ENCODE measurements at places on chromosomes 1 and 21. TPM values are rescaled to one million over a fixed set of nuclear protein-coding genes. Genes with fewer than 3 reads are reported as not detected.
A peak's percentile ranks its signal among the peaks of the same experiment; 100 is the strongest.

Gene C1orf185
- polyA plus RNA-seq, result not detected

Gene SUMO3
- polyA plus RNA-seq, result 96.4 TPM

Gene MAD2L2
- 32.8 TPM for polyA plus RNA-seq

Gene SLC1A7
- polyA plus RNA-seq, result 0.14 TPM

Gene TOMM20
- 70.5 TPM for polyA plus RNA-seq

Gene C1orf56
- polyA plus RNA-seq, result 3.5 TPM

Gene FBLIM1
- 26.2 TPM for polyA plus RNA-seq

Gene CRP
- 0.10 TPM for polyA plus RNA-seq

Gene HIVEP3
- polyA plus RNA-seq, result 7.0 TPM

Gene LENEP
- polyA plus RNA-seq, result not detected

Gene CYP4X1
- polyA plus RNA-seq, result 7.2 TPM

Gene CAPN8
- 30.5 TPM for polyA plus RNA-seq

Gene WNT9A
- polyA plus RNA-seq, result 4.3 TPM

Gene C1orf116
- 27.7 TPM for polyA plus RNA-seq

DNA sequence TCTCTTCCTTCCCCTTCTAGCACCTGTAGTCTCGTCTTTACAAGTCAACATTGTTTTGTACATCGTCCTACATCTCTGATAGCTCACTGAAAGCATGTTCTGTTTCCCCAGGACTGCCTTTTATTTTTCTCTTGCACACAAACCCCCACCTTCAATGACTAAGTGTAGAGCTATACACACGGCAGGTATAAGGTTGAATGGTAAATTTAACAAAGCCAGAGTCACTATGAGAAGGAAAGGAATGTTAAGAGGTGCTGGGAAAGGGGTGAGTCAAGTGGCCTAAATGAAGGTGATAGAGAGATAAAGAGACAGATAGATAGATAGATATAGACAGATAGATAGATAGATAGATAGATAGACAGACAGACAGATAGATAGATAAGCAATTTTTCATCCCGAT, 134.3 kb upstream of the ATP1B1 start:
- no peak for DNase-seq

- peak; percentile 68 for DNase-seq
Measured at GRCh38 chr1:230231774-230232145, 164.7 kb downstream of the GALNT2 start.

DNA sequence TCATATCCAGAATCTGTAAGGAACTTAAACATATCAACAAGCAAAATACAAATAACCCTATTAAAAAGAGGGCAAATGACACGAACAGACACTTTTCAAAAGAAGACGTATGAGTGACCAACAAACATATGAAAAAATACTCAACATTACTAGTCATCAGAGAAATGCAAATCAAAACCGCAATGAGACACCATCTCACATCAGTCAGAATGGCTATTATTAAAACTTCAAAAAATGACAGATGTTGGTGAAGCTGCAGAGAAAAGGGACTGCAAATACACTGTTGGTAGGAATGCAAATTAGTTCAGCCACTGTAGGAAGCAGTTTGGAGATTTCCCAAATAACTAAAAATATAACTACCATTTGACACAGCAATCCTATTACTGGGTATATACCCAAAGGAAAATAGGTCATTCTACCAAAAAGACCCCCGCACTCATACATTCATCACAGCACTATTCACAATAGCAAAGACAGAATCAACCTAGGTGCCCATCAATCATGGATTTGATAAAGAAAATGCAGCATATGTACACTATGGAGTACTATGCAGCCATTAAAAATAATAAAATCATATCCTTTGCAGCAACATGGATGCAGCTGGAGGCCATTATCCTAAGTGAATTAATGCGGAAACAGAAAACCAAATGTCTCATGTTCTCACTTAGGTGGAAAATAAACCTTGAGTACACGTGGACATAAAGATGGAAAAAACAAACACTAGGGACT, 230.1 kb upstream of the RAB4A start:
- DNase-seq, result no peak

DNA sequence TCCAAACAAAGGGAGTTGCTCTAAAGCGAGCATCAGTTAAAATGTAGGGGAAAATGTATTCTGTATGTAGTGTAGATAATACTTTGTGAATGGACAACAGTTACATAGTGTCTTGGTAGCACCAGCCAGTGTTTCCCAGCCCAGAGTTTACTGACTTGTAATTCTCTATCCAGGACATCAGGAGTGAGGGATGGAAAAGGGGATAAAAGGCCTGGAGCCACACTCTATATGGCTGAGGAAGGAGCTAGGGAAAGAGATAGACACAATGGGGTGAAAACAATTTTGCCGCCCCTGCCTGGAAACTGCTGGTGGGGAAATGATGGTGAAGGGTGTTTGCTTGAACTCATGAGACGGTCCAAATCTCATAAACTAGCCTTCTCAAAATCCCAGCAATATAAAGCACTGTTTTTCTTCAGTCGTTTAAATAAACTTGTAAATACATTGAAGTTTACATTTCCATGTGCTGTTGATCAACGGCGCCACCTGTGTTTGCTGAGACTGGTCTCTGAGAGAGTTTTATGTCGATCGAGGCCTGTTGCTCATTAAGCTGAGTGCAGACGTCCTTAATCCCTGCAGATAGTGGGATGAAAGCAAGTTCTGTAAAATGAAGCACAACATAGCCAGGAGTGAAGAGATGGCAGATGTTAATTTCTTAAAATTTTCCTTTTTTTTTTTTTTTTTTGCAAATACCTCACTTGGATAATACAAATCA, 27.9 kb upstream of the AGO1 start:
- no peak for DNase-seq

DNA sequence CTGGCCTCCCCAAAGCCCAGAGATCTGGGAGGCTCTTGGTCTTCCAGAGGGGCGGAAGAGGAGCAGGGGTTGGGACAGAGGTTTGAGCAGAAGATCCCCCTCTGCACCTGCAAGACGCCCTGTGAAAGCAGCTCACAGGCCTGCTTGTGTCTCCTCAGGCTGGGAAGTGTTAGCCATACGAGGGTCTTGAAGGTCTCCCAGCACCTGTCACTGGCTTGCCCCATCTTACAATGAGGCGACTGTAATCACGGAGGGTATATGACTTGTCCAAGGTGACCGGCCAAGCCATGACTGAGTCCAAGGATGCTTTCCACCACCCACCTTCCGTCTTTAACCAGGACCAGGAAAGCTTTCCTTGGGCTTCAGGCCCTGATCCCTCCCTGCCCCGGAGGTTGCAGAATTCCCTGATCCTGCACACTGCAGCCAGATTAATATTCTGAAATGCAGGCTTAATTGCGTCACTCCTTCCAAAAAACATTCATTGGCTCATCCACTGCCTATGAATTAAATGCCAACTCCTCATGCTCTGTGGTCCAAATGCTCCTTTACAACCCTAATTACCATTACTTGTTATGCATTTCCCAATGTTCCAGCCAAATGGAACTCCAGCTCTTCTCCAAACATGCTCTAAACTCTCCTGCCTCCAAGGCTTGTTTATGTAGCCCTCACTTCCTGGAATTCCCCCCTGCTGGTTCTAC, 64.0 kb downstream of the DDX20 start:
- DNase-seq, result no peak

DNA sequence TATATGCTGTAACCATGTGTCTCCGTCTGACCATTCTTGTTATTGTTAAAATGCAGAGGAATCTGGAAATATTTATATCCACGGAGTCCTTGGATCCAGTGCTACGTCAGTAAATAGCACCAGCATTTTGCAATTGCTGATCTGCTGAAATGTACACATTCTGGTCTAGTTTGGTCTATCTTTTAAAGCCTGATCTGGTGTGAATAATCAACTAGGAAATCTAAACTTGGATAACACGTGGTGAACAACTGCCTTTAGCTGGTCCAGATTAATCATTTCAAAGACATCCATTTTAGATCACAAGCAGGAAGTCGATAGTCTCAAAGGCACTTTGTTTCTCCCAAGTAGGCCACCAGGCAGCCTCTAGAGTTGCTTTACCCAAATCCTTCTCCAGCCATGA, 32.6 kb downstream of the PDPN start:
- no peak for DNase-seq

DNA sequence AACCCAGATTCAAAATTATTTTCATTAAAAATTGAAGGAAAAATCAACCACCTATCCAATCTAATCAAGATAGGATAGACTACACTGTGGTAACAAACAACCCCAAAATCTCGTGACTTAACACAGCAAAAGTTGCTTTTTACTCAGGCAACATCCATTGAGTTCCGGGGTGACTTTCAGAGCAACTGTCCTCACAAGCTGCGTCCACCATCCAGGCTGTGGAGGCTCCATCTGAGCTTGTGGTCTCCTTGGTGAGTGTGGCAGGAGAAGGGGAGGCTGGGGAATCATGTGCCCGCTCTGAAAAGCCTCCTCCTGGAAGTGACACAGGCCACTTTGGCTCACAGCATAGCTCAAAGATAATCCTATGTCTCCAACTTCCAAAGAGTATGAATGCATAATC, 52.4 kb downstream of the CD2 start:
- no peak for DNase-seq

GRCh38 chr1:91650764-91651163, 150.1 kb downstream of the CDC7 start:
- DNase-seq, result peak; percentile 82

DNA sequence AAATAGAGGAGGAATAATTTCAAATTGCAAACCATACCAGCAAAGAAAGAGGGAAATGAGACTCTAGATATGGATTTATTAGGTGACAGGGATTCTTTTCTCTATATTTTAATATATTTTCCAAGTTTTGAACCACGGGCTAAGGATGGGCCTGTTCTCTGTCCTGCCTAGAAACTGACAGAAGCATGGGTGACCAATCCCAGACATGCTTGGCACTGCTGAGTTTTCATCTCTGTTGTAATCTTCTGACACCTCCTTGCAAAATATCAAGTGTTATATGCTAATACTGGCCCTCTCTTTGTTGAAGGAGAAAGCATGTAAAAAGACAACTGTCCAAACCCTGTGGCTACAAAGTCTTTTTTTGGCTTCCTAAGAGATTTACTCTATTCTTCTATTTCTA, 774 bp upstream of the ANGPTL7 start:
- peak; percentile 57 for DNase-seq

- no peak for DNase-seq
Measured at GRCh38 chr1:44366371-44366975, 11.4 kb upstream of the ERI3 start.

GRCh38 chr1:241551759-241552638, 19.8 kb downstream of the KMO start:
- peak; percentile 11 for DNase-seq

- peak; percentile 59 for DNase-seq
Measured at GRCh38 chr1:165549973-165550372, 6.2 kb downstream of the LRRC52 start.

- DNase-seq, result no peak
Measured at GRCh38 chr1:66400660-66401059, 133.3 kb upstream of the SGIP1 start.

GRCh38 chr1:54403808-54404261, 2.4 kb downstream of the SSBP3 start:
- no peak for DNase-seq

DNA sequence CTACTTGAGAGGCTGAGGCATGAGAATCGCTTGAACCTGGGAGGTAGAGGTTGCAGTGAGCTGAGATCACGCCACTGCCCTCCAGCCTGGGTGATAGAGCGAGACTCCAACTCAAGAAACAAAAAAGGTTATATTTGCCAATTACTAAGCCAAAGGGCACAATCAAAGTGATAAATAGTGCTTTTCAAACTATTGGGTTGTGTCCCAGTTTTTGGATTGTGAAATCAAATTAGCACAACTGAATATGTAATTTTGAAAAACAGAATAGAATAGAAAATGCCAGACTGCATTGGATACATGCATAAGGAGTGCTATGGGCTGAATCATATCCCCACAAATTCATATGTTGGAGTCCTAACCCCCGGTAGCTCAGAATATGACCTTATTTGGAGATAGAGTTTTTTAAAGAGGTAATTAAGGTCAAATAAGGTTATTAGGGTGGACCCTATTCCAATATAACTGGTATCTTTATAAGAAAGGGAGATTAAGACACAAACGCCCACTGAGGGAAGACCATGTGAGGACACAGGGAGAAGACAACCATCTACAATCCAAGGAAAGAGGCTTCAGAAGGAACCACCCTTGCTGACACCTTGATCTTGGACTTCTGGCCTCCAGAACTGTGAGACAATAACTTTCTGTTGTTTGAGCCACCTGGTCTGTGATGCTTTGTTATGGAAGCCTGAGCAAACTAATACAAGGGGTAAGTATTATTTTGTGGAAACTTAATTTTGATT, 42.9 kb upstream of the HUNK start:
- peak; percentile 67 for DNase-seq

DNA sequence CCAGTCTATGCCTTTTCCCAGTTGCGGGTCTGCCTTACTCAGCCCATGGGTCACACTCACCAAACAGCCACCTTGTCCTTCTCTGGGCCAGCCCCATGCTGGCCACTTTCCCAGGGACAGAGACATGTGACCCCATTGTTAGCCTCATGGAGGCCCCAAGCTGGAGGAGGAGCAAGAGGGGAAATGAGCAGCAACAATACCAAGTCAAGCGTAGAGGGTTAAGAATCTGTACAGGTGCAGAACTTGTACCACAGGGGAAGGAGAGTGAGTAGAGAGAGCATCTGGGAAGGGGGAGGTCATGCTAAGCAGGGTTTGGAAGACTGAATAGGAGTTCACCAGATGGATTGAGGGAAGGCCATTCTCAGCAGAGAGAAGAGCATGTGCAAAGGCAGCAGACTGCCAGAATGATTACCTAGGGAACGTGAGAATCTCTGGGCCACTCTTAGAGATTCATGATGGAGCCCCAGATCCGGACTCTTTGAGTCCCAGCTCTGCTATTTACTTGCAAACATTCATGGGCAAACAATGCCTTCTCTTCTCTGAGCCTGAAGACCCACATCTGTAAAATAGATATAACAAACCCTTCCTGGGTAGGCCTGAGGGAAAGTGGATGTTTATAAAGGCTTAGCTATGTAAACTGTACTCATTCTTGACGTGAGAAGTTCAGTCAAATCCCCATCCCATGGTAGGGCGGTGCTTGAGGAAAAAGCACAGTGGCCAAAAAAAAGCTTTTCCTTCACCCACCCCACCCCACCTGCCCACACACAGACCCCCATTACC, 2.8 kb upstream of the SLC2A1 start:
- no peak for DNase-seq

DNA sequence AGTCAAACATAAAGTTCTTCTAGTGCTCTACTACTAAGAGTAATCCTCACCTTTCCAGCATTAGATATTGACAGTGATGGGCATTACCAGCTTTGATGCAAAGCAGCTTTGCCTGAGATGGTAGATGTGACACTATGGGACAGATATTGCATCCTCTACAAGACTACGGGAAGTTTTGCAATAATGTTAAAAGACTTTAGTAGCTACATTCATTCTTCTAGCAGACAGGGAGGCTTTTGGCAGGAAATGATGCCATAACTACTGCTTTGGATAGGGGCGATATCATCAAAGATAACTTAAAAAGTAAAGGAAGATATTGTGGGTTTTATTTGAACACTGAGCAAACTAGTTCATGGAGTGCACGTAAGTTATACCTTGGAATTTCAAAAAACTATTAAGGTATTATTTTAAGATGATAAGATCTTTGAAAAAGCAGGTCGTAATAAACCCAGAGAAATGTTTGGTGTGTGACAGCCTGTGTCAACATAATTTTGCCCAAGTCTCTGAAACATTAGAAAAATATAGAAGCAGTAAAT, 368.3 kb upstream of the TMPRSS15 start:
- no peak for DNase-seq

GRCh38 chr21:42453224-42453985, 42.6 kb downstream of the RSPH1 start:
- peak; percentile 17 for DNase-seq

Measured in lung (tissue), 17 donors.